ENCODE measurements at places on chromosomes 16 and 17.

- no peak for DNase-seq
Measured at GRCh38 chr16:88923926-88924833, 52.8 kb downstream of the CBFA2T3 start.

- DNase-seq: peak; percentile 5
Measured at GRCh38 chr17:16877099-16877498, 94.8 kb downstream of the TNFRSF13B start.

DNA sequence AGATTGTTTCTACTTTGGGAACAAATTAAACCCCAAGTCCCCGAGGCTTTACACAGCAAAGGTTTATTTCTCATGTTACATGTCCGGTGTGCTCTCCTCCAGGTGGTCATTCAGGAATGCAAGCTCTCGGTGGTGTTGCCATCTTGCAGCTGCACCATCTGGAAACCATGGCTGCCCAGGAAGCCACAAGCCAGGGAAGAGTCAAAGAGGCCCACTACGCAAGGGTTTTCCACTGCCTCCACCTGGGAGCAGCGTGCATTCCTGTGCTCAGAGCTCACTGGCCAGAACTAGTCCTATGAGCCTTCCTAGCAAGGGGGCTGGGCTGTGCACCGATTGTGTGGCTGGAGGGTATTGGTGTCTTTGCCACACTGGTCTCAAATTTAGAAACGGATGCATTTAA lies 128.8 kb upstream of the FOXF1 start:
- no peak for DNase-seq

GRCh38 chr17:71392715-71393567 lies 727.9 kb upstream of the SOX9 start:
- DNase-seq: peak; percentile 81

Measured in fibroblast of skin of right biceps (primary cell).